ENCODE measurements at places on chromosomes 3 and 15.

GRCh38 chr3:109644746-109645145 lies 307.4 kb upstream of the DPPA4 start:
- DNase-seq = peak; percentile 31

GRCh38 chr3:179347345-179348194 lies at the start of gene MFN1:
Gene MFN1 (plus strand): TSS chr3:179347709. CDS start chr3:179348852, 1,143 bp downstream.
- peak; percentile 95 for DNase-seq

GRCh38 chr3:141996437-141996836 lies 120.0 kb downstream of the ATP1B3 start:
- DNase-seq = peak; percentile 79

- DNase-seq = no peak
Measured at GRCh38 chr3:42014921-42015533, 53.1 kb upstream of the ULK4 start.

- peak; percentile 80 for DNase-seq
Measured at GRCh38 chr3:46186471-46187340, 21.4 kb downstream of the CCR1 start.

GRCh38 chr3:134988666-134989065 lies 193.6 kb downstream of the EPHB1 start:
- no peak for DNase-seq

GRCh38 chr15:98855815-98856531 lies 151.6 kb downstream of the PGPEP1L start:
- DNase-seq = no peak

GRCh38 chr3:188241883-188242282 lies 87.9 kb downstream of the LPP start:
- no peak for DNase-seq

- no peak for DNase-seq
Measured at GRCh38 chr3:186883686-186884058, 41.2 kb downstream of the ADIPOQ start.

- peak; percentile 74 for DNase-seq
Measured at GRCh38 chr15:91865950-91866349, 12.4 kb downstream of the SLCO3A1 start.

GRCh38 chr3:12194669-12195161 lies 36.0 kb upstream of the TIMP4 start:
- DNase-seq = peak; percentile 43

- no peak for DNase-seq
Measured at GRCh38 chr15:28912422-28912821, 26.6 kb downstream of the APBA2 start.

- DNase-seq = no peak
Measured at GRCh38 chr3:167653760-167654159, at the start of gene WDR49. Gene WDR49 (minus strand): TSS chr3:167653942. CDS start chr3:167653425, 517 bp downstream.

GRCh38 chr15:83164771-83165404 lies 42.7 kb downstream of the HDGFL3 start:
- no peak for DNase-seq

DNA sequence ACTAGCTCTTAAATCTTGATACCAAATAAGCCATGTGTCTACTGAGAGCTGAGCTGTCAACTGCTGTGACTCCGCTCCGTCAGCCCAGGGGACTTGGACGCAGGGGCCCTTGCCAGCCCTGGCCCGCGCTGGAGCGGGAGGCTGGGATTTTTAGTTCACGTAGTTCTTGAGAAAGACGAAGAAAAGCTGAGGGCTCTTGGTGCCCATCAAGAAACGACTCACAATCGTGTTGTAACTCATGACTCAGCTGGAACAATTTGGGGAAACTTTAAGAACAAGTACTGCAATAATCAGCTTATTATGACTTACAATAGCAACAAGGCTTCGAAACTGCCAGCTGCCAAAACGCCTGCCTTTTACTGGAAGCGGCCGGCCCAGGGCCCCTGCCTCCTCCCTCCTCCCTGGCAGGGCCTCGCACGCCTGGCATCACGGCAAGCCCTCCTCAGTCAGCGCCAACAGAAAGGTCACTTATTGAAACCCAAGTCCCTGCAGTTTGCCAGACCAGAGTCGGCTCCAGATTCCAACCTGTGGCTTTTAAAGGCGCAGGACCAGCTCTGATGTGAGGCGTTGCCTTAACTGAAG lies 60.3 kb downstream of the RGMA start:
- DNase-seq = peak; percentile 44

- DNase-seq = no peak
Measured at GRCh38 chr3:127193775-127194174, 844 bp downstream of the PRR23E start.

DNA sequence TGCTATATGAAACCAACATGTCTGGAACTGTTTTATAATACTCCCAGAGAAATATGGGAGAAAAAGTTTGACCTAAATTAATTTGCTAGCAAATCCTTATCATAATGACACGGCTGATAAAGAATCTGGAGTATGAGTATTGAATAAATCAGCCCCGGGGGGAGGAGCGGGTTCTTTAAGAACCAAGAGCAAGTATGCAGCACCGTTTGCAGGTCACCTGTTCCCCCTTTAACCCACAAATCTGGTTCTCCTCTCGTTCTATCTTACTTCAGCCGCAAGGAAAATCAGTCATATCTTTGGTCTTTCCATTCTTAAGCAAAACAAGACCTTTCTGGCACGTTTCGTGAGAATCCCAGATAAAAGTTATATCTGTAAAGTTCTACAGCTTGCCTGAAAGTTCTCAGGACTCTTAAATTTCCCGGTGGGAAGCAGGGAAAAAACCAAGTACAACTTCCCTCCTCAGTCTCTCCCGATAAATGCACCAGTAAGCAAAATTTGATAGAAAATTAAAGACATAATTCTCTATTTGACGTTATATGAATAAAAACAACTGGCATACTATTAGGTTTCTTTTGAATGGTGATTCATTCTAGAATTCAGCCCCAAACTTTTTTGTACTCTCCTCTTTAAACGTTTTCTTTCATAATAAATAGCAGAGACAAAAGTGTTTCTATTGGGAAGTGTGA lies 348.6 kb downstream of the ZBBX start:
- DNase-seq = no peak

GRCh38 chr3:158820521-158820920 lies 18.7 kb downstream of the MFSD1 start:
- DNase-seq = no peak

- DNase-seq = no peak
Measured at GRCh38 chr3:184543256-184543655, 18.3 kb upstream of the EPHB3 start.

DNA sequence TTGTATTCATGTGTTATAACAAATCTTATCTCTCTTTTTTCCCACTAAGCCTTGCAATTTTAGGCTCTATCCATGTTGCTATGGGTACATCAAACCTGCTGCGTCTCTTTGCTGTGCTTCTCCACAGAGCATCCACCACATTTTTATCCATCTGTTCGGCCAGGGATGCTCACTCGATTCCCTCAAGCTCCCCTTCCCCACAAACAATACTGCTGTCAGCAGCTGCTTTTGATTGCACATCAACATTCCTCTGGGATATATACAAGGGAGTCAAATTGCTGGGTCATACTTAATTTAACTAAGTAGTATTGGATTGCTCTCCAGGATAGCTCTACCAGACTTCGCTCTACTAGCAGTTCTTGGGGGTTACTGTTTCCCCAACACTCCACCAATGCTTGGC lies 36.8 kb downstream of the TMEM108 start:
- no peak for DNase-seq

GRCh38 chr3:113268942-113269341 lies 57.6 kb downstream of the BOC start:
- DNase-seq = no peak

- peak; percentile 1 for DNase-seq
Measured at GRCh38 chr3:41041899-41042298, 157.4 kb upstream of the CTNNB1 start.

DNA sequence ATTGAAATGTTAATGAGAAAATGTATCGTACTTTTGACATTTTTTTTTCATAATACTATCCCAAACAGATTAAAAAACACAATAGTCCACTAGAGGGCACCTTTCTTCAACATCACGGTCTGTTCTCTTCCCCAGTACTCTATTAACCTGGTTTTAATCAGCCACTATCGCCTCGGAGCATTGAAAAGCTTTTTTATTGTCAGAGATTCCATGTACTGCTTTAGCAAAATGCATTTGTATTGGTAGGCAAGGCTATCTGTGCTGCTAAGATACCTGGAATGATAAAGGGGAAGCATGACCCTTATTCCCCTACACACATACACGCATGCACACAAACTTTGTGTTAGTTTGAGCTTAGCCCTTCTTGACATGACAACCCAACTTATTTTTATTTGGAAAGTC lies 160.1 kb upstream of the IL12A start:
- DNase-seq = peak; percentile 61

- no peak for DNase-seq
Measured at GRCh38 chr15:59419170-59419569, 18.8 kb upstream of the FAM81A start.

- DNase-seq = no peak
Measured at GRCh38 chr15:45946111-45946510, 311.3 kb downstream of the SQOR start.

DNA sequence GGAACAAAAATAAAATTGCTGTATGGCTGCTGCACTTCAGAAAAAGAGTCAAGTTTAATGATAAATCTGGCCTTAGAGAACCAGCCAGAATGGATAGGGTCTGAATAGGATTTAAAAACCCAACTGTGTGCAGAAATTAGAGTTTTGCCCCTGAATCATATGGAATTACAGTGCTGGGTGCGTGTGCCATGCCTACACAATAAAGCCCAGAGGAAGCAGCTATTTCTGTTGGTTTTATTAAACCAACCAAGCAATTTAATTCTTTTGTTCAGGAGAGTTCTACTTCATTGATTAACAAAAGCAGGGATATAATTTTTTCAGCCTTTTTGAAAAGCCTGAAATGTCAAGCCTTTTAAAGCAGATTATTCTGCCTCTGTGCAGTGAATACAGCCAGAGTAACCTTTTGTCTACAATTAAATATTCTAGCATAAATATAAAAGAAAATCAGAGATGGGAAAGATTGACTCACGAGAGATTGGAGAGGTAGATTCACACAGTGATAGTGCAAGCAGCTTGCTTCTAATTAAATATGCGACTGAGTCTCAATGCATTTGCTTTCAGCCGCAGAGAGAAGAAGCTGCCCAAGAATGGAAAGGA lies 66.7 kb upstream of the DNAJC19 start:
- no peak for DNase-seq

GRCh38 chr15:45523166-45523460 lies 558 bp upstream of the SLC30A4 start:
- no peak for DNase-seq

DNA sequence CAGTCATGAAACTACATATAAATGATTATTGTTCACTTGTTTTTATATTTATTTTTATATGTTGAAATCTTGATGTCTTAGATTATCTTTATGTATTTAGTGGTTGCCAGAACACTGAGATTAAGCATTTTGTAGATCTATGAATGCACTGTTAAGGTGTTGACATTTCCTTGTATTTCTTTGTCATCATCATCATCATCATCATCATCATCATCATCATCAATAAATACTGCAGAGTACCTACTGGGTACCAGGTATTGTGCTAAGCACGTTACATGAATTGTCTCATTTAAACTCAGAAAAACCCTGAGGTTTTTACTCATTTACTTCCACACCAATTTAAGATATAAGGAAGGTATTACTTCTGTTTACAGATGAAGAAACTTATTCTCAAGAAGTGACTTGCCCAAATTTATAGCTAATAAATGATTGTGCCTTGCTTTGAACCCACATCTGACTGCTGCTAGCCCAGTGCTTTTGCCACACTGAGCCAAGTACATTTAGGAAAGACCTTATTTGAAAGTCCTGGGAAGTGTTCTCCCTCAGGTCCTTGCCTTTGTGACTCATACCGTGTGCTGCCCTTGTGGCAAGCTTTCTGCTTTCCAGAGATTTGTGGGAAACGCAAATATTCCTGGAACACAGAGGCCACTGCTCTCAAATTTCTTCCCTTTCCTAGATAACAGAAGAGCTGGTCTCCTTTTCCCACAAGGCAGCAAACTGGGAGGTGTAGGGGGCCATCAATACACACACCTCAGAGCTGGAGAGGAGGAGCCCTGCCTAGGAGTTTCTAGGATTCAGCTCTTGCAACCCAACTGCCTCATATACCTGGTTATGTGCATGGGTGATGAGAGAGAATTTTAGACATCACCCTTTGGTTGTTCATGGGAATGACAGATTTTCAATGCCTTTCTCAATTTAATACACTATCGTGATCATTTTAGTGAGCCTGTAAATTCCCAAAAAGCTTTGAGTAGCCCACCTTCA lies 115.4 kb upstream of the C15orf61 start:
- peak; percentile 18 for DNase-seq

GRCh38 chr3:123084738-123085237 lies 18.0 kb downstream of the PDIA5 start:
- peak; percentile 55 for DNase-seq

GRCh38 chr3:23490459-23490858 lies 287.3 kb downstream of the UBE2E2 start:
- peak; percentile 65 for DNase-seq

- DNase-seq = no peak
Measured at GRCh38 chr3:161413127-161413854, 42.0 kb upstream of the SPTSSB start.

- DNase-seq = peak; percentile 43
Measured at GRCh38 chr3:155995525-155996370, 124.6 kb upstream of the KCNAB1 start.

DNA sequence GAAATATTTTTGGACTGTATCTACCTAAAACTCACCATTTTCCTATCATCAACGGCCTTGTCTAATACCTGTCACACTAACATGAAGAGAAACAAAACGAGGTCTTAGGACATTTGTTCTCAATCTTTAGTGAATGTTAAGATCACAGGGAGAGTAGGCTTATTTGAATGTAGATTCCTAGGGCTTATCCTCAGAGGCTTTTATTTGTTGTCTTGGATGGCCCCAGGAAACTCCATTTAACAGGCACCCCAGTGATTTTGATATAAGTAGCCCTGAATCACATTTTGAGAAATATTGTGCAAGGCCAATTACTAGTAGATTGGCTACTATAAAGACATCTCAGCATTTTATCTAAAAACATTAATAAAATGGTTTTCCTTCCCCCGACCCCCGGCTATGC lies 367.4 kb downstream of the GAP43 start:
- no peak for DNase-seq

- DNase-seq = no peak
Measured at GRCh38 chr15:26804063-26804804, 31.4 kb upstream of the GABRB3 start.

- DNase-seq = no peak
Measured at GRCh38 chr15:36571301-36571700, 8.1 kb upstream of the CDIN1 start.

All from kidney tubule cell (primary cell).